ENCODE measurements at places on chromosomes 3 and 15.

DNA sequence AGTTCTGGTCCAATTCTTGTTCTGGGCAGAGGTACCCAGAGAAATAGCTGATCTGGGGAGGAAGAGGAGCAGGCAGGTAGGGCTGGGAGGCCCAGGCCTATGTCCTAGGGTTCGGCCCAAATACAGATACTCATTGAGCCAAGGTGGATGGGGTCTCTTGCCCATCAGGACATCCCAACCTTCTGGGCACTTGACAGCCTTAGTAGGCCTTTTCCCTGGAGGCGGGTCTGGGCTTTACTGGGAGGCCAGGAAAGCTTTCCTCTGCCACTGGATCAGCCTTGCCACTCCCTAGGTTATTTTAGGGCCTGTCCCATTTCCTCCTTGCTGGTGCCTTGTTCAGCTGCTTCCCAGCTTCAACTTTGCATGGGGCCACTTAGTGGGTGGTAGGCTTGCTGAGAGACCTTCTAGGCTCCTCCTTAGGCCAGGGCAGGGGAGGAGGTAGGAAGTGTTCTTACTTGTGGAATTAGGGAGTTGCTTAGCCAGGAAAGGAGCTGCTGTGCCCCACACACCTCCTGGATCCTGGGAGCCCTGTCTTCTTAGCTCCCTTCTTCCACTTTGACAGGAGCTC lies 9.7 kb downstream of the TEX264 start:
- DNase-seq: no peak

DNA sequence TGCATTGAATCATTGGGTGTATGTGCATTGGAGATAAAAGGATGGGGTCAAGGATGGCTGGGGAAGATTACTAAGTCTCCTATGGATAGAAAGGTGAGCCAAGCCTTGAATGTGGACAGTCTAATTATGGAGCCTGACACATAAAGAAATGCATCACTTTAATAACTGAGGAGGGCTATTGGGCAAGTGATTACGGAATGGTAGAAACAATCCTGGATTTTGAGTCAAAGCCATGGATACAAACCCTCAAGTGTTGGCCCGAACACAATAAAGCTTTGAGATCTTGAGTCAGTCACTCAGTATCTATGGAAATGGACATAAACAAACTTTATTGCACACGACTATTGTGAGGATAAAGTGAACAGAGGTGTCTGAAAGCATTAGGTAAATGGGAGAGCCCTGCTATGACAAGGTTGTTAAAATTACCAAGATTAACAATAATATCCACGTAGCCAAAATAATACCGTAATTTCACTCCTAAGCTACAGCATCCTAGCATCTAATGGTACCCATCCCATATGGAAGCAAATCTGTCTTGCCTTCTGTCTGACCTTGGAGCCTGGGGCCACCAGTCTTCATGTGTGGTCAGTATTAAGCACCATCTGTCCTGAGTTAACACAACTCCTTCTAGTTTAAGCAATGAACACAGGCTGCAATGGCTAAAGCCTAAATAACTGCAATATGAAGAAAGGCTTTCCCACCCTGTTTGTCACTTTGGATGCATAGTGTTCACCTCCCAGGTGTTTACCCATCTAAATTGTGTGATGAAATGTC lies 136.9 kb upstream of the PRICKLE2 start:
- no peak for DNase-seq

- no peak for DNase-seq
These were observed 92.0 kb downstream of the ALCAM start for GRCh38 chr3:105458518-105459215.

GRCh38 chr3:123605789-123606234 lies 21.0 kb upstream of the HACD2 start:
- no peak for DNase-seq
